ENCODE measurements at places on chromosomes 5 and 9.

DNA sequence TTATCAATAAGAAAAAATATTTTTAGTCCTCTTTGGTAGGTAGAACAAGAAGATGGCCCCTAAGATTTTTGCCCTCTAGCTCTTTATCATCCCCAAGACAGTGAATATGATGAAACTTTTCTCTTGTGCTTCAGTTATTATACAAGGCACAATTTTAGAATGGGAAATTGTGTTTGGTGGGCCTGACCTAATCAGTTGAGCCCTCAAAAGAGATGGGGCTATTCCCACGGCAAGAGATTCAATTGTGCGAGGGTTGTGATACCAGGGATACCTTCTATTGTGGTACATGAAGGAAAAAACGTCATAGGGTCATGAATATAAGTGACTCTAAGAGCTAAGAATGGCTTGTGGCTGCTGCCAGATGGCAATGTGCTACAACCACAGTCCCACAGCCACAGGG, 94.0 kb upstream of the COX7C start:
- DNase-seq = no peak

- DNase-seq = no peak
These were observed 8.5 kb upstream of the TJP2 start for GRCh38 chr9:69165581-69165980.

- no peak for DNase-seq
These were observed 167.0 kb downstream of the PDZD2 start for GRCh38 chr5:31805785-31806400.

- DNase-seq = no peak
These were observed 10.8 kb downstream of the C5orf15 start for GRCh38 chr5:133957591-133957990.

Data from AG09319 (cell line).